Stimulated activated CD8-positive, alpha-beta memory T cell treated with anti-CD3 and anti-CD28 coated beads, Interleukin-4, amount 100 ng/mL, for 1 hour (primary cell): ENCODE measurements at places on chromosomes 12 and 14.

DNA sequence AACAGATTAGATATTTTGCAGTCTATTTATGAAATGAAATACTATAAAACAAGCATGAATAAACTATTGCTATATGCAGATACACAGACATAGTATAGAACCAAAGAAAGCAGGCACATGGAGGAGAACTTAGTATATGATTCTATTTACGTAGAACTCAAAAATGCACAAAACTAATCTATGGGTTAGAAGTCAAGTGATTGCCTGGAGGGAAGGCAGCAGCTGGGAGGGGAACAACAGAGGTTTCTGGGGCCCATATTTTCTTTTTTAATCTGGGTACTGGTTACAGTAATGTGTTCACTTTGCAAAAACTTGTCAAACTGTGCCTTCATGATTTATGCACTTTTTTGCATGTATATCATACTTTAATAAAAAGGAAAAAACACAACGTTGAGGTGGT is 202.0 kb downstream of the BCAT1 start:
- no peak for DNase-seq

- no peak for DNase-seq
Measured at GRCh38 chr12:102510031-102510430, 29.7 kb upstream of the IGF1 start.

DNA sequence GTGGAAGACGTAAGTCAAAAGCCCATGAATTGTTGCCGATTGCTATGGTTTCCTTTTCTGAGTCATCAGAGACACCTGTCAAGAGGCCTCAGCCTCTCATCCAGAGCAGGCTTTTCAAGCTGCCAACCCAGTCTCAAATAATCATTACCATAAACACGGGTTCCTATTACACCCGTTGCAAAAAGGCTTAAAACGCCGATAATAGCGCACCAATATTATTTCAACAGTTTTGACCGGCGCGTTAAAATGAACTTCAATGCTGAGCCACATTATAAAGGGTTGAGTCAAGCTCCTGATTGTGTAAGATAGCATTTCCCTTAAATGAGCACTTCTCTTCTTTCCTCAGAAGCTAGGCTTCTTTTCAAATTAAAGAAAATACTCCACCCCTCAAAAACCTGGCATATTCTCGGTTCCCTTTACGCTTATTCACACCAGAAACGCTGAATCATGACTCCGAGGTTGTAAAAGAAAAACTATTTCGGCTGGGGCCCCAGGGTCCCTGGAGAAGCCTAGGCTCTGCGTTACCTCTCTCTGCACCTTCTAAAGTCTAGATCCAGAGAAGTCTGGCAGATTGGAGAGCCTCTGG is 1.4 kb downstream of the TMTC1 start:
- no peak for DNase-seq

DNA sequence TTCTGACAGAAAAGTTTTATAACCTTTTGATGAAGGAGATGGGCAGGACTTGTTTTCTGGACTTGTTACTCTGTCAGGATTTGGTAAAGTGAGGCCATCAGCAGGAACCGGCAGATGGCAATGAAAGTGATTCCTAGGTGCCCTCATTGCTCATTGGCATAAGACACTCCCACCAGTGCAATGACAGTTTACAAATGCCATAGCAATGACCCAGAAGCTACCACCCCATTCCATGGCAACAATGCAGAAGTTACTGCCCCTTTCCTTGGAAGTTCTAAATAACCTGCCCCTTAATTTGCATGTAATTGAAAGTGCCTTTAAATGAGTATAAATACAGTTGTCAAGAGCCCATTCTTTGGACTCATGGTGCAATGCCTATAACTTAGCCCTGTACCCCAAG is 222.6 kb downstream of the CEP128 start:
- DNase-seq: no peak

GRCh38 chr12:10052193-10052913 is 21.9 kb downstream of the CLEC9A start:
- no peak for DNase-seq

- DNase-seq: no peak
Measured at GRCh38 chr12:203462-204260, 10.3 kb downstream of the SLC6A12 start.

GRCh38 chr14:71905031-71905430 is 27.2 kb upstream of the RGS6 start:
- DNase-seq: no peak

DNA sequence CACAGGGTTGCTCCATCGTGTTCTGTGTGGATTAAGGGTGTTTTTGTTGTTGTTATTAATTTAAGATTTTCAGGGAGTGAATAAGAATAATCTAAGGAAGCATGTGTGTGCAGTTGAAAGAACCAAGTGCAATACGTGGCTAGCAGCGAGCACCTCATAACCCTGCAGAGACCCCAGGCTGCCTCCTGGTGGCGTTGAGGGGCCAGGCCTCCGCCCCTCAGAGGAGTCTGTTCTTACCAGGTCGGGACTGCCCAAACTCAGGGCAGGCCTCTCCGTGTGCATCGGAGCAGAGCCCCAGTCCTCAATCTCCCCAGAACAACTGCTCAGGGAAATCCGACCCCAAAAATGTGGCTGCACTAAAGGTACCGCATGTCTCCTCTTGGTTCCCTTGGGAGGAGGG is 36.8 kb downstream of the IL31 start:
- DNase-seq: no peak

DNA sequence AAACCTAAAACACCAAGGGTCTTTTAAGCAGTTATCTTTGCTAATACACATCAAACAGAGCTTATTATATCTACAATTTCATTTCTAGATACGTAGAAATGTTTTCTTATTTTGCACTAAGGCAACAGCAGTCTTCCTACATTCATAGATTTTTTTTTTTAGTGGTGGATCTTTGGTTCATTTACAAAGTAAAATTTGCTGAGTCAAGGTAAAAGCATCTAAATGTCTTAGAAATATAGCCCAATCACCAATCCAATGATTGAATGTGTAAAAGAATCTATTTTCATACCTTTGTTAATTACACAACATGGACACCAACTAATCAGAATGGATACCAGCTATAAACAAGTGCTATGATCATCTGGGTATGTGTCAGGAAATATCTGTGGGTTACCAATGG is 272.2 kb upstream of the TMPO start:
- DNase-seq: no peak

- DNase-seq: no peak
Measured at GRCh38 chr12:113230315-113231234, 9.3 kb downstream of the TPCN1 start.

- DNase-seq: no peak
Measured at GRCh38 chr12:124531281-124531745, 36.1 kb downstream of the NCOR2 start.

- DNase-seq: no peak
Measured at GRCh38 chr14:91300957-91301356, 56.5 kb upstream of the GPR68 start.

DNA sequence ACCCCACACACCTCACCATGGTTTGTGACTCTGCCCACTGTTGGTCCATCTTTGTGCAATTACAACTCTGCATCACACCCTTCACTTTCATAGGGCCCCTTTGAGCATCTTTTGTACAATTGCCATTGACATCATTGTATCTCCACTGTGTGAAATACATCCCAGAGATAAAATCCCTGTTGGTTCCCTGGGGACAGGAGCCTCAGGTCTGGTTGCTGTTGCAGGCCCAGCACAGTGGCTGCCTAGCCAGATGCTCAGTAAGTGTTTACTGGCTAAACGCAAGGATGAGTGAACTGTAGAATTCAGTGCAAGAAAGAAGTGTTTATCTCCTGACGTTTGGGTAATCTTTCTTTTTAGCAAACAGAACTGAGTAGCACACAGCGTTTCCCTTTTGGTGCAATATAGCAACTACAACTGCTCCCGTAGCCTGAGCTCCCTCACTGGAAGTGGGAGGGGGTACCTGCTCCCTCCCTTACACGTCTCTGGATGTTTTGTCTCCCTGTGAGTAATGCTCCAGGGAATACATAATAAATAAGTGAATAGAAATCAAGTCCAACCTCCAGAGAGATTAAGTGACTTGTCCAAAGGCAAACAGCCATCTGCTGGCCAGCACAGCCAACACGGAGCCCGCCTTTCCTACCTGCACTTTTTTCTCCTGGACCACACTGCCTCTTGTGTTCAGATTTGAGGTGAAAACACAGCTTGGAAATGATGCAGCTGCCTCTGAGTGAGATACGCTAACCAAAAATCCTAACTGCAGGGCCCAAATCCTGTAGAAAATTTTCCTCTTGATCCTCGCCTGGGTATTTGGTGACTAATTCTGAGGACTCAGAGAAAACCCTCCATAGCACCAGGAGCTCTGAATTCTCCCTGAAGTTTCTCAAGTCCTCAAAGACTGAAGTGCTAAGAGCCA is 27.4 kb downstream of the GALNT16 start:
- no peak for DNase-seq

- DNase-seq: no peak
Measured at GRCh38 chr14:28570391-28570790, 196.2 kb upstream of the FOXG1 start.

GRCh38 chr12:78938341-78939084 is 73.9 kb downstream of the SYT1 start:
- DNase-seq: no peak

GRCh38 chr14:82394916-82395315 is 861.3 kb upstream of the SEL1L start:
- DNase-seq: no peak

- no peak for DNase-seq
Measured at GRCh38 chr12:10563966-10564365, 49.4 kb downstream of the MAGOHB start.
